Pancreas (tissue), 10 donors: ENCODE measurements at places on chromosomes 3 and 15. TPM values are rescaled to one million over a fixed set of nuclear protein-coding genes. Genes with fewer than 3 reads are reported as not detected.

- no peak overlapping the region for H3K4me3 ChIP-seq
- no peaks in the 10 kb centered on the region for H3K4me1 ChIP-seq
- no peak for DNase-seq
- no peaks in the 10 kb centered on the region for H3K27me3 ChIP-seq
- no peaks in the 10 kb centered on the region for H3K36me3 ChIP-seq
Observed at GRCh38 chr3:177946497-177946896, 589.7 kb upstream of the KCNMB2 start.

GRCh38 chr3:99418709-99419108 is 219.7 kb upstream of the COL8A1 start:
- no peak overlapping the region for H3K27ac ChIP-seq
- H3K4me1 ChIP-seq, result no peaks in the 10 kb centered on the region
- no peak for DNase-seq
- H3K4me3 ChIP-seq, result no peak overlapping the region
- H3K36me3 ChIP-seq, result no peaks in the 10 kb centered on the region
- no peaks in the 10 kb centered on the region for H3K27me3 ChIP-seq

- H3K4me3 ChIP-seq, result peak overlapping the region; percentile 76
- DNase-seq, result no peak
- H3K36me3 ChIP-seq, result no peaks in the 10 kb centered on the region
- H3K27ac ChIP-seq, result peak overlapping the region; percentile 79
- no peaks in the 10 kb centered on the region for H3K27me3 ChIP-seq
- peaks cover 17% of the 10 kb centered on the region for H3K4me1 ChIP-seq
Observed at GRCh38 chr15:74907163-74907870, 666 bp upstream of the FAM219B start.

Gene CPN2
- not detected for total RNA-seq

Gene ZIC1
- not detected for total RNA-seq
